GDM1 (cell line): ENCODE measurements at places on chromosomes 13 and 19.

DNA sequence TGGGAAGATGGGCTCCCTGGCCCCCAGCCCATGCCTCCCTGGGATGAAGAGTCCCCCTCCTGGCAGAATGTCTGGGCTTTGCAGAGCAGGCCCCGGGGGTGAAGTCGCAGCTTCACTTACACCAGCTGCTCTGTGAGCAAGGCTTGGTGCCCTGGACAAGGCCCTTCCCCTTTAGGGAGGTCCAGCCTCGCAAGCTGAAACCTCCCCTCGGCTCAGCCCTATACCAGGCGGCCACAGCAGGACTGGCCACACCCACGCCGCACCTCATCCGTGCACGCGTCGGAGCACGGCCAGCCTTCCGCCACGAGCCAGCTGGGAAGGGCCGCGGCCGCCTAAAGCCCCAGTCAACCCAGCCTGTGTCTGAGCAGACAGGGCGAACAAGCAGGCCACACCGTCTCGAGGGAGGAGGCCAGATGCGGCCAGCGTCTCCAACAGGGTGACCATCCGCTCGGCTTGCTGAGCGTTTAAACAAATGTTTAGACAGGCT is 83.2 kb upstream of the MCF2L start:
- DNase-seq: no peak

DNA sequence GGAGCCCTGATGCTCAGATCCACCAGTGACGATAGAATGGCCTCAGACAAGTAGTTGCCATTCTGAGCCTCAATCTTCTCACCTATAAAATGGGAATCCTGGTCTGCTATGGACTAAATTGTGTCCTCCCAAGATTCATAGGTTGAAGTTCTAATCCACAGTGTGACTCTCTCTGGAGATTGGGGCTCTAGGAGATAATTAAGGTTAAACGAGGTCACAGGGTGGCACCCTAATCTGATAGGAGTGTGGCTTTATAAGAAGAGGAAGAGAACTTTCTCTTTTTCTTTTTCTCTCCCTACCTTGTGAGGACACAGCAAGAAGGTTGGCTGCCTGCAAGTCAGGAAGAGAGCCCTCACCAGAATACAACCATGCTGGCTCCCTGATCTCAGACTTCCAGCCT is 214.1 kb downstream of the KATNAL1 start:
- DNase-seq: no peak

GRCh38 chr19:2542341-2543069 is 66.6 kb downstream of the GADD45B start:
- no peak for DNase-seq

GRCh38 chr19:50638600-50638999 is 1.1 kb downstream of the SYT3 start:
- no peak for DNase-seq

DNA sequence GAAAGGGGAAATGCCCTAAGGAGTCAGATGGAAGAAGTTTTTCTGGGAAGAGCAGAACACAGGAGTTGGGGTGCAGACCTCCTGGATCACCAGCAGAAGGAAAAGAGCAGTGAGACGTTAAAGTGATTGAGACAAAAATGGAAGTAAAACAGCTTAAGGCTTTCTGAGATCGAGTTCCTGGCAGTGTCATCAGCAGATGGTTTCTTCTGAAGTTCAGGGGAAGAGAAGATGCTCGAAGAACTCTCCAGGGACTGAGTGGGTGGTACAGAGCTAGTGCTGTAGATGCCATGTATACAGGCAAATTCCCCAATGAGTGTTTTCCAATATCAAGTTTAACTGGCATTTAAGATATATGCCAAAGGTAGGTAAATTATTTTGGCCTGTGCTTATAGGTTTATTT is 272.2 kb upstream of the KLF12 start:
- DNase-seq: no peak

DNA sequence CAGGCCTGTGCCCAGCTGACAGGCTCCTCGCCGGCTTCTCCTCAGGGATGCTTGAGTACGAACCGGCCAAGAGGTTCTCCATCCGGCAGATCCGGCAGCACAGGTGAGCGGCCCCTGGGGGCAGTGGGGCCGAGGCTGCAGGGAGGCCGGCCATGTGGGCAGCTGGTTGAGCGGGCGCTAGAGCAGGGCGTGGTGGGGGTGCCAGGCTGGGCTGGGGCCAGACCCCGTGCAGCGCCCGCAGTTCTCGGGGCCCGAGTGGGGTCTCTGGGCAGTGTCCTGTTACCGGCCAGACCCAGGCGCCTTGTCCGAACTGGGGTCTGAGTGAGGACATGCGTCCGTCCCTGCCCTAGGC is 15.9 kb downstream of the CBARP start:
- DNase-seq: no peak

DNA sequence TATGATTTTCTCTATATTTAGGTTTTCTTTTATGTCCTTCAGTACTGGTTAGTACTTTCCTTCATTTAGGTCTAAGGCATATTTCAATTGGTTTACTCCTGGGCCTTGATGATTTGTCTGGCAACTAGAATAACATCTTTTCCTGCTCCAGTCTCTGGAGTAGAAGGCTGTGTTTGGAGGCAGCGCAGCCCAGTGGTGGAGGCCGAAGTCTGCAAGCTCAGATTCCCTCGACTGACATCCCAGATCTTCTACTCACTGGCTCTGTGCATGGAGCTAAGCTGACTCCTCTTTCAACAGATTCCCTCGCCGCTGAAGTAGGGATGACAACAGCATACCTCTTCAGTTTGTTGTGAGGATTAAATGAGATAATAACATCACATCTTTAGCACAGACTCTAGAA is 141.0 kb downstream of the RAP2A start:
- no peak for DNase-seq

GRCh38 chr13:113759525-113760137 is 605 bp downstream of the TMEM255B start:
- DNase-seq: no peak

- DNase-seq: no peak
These were observed 27.2 kb downstream of the GPR18 start for GRCh38 chr13:99230991-99231390.

DNA sequence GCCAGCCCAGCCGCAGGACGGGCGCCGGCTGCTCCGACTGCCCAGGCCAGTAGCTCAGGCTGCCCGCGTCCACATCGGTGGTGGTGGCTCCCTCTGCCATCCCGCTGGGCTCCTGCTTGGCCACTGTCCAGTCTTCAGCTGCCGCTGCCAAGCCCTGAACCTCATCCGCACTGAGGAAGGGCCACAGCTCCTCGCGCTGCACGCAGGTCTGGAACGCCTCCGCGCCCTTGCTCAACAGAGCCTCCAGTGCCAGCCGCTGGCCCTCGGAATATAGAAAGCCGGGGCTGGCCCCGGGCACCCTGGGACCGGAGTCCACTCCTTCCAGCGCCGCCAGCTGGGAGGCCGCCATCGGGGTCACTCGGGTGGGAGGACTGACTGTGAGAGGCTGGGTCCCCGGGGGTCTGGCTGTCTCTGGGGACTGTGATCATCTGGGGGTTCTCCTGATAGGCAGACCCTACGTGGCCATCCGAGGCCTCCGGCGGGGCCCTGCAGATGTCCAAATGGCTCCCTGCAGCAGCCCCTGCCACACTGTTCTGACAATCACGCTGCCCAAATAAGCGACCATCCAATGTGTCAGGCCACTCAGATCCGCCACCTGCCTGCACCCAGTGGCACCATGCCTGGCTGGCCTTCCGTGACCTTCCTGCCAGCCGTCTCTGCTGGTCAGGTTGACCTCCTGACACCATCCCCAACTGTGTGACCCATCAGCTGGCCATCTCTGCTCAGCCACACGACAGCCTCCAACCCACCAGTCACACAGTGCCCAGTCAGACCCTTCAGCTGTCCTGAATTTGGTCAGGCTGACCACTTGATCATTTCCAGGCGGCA is 1.6 kb downstream of the FAM83E start:
- DNase-seq: no peak

DNA sequence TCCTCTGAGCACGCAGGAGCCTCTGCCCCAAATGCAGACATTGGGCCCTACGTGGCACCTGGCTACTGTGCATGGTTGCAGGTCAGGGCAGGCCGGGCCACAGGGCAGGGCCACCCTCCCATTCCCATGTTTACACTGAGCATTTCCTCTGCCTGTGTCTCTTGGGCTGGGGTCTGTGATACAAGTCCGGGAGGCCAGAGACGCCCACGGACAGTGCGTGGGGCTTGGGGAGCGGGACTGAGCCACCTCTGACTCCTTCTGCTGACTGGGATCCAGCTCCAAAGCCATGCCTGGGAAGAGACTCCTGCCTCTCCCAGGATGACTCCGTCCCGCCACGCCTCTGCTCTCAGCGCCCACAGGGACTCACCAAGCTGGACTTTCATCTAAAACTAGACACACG is 18.8 kb downstream of the GAS6 start:
- no peak for DNase-seq

DNA sequence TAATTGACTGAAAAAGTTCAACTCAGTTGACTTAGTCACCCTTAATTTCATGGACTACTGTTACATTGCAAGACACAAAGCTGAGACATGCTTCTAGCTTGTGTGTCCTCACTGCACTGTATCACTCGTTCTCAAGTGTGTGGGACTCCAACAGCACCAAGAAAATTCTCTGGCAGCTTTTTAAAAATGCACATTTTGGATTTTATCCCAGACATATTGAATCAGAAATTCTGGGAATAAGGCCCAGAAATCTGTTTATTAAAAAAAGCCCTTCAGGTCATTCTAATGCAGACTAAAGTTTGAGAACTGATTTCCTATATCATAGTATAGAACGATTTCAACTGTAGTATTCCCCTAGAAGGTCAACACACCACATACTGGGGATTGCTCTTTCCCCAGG is 1485.3 kb downstream of the PCDH9 start:
- DNase-seq: no peak

GRCh38 chr19:9538183-9539058 is at the start of gene ZNF426:
Gene ZNF426, minus strand, starts transcription at chr19:9538645. Its CDS starts 2,413 bp downstream, at chr19:9536232.
- DNase-seq: peak; percentile 65

GRCh38 chr13:76210262-76210661 is 574.1 kb downstream of the LMO7 start:
- no peak for DNase-seq

DNA sequence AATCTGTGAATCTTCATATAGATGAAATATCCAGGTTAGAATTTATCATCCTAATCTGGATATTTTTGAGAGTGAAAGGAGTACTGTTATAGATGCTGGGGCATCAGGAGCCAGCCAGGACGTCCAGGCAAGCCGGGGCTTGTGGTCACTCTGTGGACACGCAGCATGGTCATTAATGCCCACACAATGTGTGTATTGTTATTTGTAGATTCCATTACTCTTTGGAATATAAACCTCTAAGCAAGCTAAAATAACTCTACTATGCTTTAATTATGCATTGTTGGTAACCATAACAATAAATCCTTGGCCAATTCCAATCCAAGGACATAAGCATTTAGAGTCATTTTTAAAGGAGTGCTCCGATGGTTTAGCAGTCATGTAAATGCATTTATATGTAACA is 137.9 kb downstream of the TM9SF2 start:
- DNase-seq: no peak

GRCh38 chr13:30173303-30173610 is 134.1 kb downstream of the KATNAL1 start:
- DNase-seq: no peak

- peak; percentile 73 for DNase-seq
These were observed 1.8 kb downstream of the VASP start for GRCh38 chr19:45508861-45509691.

DNA sequence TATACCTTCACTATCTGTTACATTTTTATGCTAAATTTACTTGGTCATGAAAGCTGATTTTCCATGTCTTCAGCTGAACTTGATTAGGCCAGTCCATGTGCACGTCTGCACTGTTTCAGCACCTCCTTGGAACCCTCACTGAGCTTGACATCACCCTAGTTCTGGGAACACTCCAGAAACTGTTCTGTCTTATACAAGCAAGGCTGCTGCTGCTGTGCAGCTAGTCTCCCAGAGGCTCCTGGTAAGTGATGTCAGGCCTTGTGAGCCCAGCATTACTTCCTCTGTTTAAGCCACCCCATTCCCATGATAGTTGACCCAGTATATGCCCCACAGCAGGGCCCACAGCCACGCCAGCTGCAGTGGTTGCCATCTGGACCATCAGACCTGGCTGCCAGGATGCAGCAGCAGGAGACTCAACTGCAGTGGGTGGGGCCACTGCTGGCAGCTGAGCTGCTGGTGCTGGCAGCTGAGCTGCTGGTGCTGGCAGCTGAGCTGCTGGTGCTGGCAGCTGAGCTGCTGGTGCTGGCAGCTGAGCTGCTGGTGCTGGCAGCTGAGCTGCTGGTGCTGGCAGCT is 90.5 kb upstream of the AKAP11 start:
- no peak for DNase-seq

GRCh38 chr13:85985797-85986196 is 186.6 kb upstream of the SLITRK6 start:
- no peak for DNase-seq

DNA sequence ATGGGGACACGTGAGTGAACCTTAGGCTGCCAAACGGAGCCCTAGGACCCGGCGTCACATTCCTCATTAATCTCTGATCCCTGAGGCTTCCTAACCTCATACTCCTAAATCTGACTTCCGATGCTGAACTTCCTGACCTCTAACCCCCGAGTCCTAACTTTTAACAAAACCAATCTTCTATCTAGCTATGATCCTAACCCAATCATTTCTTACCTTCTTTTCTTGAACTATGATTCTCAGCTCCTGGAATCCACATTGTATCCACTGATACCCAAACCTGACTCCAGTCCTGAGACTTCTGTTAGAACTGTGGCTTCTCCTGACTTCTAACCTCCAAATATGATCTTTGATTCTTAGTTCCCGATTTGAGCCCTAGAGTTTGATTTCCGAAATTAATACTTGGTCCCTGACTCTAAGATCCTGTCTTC is 447 bp downstream of the NFKBIB start:
- no peak for DNase-seq

DNA sequence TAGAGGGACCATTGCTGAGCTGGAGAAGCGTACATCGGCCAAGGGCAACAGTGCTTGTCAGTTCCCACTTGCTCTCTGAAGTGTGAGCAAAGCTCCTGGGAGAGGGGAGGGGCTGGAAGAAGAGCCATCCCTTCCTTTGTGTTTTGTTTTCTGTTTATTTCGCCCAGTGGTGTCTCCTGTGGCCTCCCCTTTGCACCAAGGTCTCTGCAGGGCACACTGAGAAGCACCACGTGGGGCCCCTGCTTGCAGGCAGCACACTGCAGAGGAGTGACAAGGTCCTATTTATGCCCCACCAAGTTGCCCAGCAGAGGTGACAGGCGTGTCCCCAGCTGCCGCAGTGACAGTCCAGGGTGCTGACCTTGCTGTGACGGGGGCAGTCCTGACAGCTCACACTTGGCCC is 24.0 kb downstream of the GRIN2D start:
- DNase-seq: no peak

- DNase-seq: no peak
These were observed 128.4 kb upstream of the SPRY2 start for GRCh38 chr13:80469105-80469852.
